ENCODE measurements at places on chromosomes 6 and 20.

DNA sequence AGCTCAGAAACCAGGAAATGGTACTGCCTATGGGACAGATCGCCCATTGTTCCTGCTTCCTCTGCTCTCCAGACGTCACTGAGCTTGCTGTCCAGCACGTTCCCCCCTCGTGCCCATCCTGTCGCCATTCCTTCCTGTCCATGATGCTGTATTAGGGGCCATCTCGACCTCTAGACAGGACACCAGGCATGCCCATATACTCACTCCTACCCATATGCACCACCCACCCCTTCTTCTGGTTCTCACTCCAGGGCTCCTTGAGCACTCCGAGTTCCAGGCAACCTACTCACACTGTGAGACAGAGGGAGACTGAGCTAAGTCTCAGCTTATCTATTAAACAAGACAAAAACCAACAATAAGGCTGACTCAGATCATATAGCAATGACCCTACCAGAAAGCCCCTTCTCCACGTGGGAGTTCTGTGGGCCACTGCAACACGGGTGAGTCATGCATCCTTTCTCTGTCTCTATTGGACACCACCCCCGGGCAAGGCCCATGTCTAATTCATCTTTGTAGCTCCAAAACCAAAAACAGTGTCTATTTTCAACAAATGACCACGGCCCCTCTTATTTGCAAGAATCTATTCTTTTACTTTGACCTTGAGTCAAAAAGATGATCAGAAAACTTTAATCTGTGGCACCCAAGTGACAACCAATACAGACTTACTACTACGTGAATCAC is 65.7 kb downstream of the PSMG4 start:
- no peak for DNase-seq

DNA sequence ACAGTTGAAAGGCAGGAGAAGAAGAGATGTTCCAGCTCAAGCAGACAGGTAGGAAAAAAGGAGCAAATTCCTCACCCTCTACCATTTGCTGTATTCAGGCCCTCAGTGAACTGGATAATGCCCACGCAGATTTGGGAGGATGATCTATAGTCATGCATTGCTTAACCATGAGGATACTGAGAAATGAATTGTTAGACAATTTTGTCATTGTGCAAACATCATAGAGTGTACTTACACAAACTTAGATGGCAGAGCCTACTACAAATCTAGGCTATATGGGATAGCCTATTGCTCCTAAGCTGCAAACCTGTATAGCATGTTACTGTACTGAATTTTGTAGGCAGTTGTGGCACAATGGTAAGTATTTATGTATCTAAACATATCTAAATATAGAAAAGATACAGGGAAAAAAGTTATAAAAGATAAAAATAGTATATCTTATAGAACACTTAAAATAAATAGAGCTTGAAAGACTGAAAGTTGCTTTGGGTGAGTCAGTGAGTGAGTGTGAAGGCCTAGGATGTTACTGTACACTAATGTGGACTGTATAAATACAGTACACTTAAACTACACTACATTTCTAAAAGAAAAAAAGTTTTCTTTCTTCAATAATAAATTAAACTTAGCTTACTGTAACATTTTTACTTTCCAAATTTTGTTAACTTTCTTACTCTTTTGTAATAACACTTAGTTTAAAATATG is 672.3 kb downstream of the UTRN start:
- DNase-seq, result no peak

GRCh38 chr20:24747010-24747712 is 201.9 kb upstream of the CST7 start:
- no peak for DNase-seq

DNA sequence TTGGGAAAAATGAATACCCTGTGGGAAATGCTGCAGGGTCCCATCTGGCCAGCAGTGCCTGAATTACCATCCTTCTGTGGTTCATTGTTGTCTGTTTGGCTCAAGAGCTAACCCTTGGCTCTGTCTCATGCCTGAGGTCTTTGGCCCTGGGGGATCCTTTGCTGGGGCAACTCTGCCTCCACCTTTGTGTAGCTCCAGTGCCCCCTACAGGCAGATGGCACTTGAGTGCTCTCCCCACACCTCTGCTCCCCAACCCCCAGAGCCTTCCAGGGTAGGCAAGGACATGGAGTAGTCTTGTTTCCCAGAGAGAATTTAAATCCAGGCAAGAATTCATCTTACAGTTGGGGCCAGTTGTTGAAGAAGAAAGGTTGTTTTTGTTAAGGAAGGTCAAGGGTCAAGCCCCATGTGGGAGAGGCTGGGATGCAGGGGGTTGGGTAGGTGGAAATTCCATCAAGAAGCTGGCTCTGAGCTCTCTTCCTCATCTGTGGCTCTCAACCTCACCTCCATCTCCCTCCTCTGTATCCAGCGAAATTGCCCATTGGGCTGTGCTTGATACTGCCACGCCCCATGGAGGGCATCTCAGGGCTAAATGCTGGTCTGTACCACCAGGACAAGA is 44.2 kb downstream of the ZNF831 start:
- DNase-seq, result peak; percentile 55

DNA sequence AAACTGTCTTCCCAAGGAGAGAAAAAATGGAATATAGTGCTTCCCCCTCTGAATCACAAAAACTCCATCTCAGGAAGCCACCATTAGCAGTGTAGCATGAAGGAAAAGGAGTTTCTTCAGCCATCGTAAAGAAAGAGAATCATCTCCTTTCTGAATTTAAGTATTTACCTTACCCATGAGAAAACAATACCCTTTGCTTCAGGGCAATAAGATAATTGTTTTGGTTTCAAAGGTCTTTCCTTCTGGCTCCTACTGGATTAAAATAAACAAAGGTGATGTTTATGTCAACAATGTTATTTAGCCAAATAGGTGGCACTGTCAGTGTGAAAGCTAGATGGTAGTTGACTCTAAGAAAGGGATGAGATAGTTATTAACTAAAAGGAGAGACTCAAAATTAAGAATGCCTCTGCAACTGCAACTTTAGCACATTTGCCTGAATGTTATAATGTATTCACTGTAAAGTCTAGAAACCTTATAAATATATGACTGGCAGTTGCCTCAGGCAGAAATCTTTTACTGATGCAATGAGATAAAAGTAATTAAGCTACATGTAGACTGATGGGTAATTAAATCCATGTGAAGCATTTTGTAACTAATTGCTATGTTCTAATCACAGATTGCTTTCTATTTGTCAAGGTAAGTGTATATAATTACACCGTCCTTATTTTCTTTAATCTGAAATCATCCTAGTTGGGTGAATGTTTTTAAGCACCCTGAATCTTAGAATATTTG is 399.0 kb downstream of the CDKAL1 start:
- no peak for DNase-seq

All from stimulated activated CD4-positive, alpha-beta T cell treated with anti-CD3 and anti-CD28 coated beads, Interleukin-1b, Interleukin-23, amount 100 ng/mL, for 1 hour (primary cell).